Right lobe of liver (tissue), 6 donors: ENCODE measurements at places on chromosomes 2 and 18.

GRCh38 chr18:48657447-48658120 lies 118.8 kb downstream of the CTIF start:
- DNase-seq, result no peak
- H3K4me1 ChIP-seq, result peaks cover 6% of the 10 kb centered on the region
- no peak overlapping the region for H3K4me3 ChIP-seq
- H3K27me3 ChIP-seq, result no peaks in the 10 kb centered on the region
- H3K36me3 ChIP-seq, result no peaks in the 10 kb centered on the region

- no peak for DNase-seq
- H3K4me3 ChIP-seq, result no peak overlapping the region
- H3K4me1 ChIP-seq, result no peaks in the 10 kb centered on the region
- H3K36me3 ChIP-seq, result no peaks in the 10 kb centered on the region
- H3K27me3 ChIP-seq, result no peaks in the 10 kb centered on the region
- H3K27ac ChIP-seq, result no peak overlapping the region
Measured at GRCh38 chr2:233242231-233242927, 9.1 kb upstream of the ATG16L1 start.

DNA sequence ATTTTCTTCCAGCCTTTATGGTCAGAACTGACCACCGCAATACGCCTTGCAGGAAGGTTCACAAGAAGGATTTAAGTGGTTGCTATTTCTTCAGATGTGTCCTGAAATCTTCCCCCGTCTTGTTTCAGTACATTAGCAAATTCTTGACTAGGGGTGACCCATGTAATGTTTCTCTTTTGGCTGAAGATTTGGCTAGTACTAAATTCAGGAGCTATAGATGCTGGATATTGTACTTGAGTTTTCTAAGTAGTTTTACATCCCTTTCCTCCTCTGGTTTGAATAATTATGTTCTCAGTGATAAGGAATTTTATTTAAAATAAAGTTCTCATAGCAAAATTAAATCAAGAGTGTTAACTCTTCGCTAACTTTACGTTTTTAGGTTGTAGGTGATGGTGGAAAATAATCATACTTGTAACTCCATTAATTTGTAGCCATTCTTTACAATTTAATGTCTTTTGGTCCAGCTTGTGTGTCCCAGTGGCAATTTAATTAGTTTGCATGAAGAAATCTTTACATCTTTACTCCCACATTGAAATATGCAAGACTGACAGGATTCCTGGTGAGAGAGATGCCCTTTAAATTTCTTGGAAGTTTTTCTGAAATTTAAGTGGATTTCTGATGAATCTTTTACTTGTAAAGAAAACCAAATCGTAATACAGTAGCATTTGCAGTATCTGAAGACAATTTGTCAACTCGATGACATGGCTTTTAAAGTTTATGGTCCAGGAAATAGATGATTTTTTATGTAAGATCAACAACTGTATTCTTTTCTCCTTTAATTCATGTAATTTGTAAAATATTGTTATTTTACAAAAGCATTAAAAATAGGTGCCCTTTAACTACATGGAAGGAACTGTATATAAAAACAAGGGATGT lies 2.8 kb downstream of the PHLPP1 start:
- peak overlapping the region; percentile 65 for H3K4me3 ChIP-seq
- peaks cover 21% of the 10 kb centered on the region for H3K4me1 ChIP-seq
- no peak for DNase-seq
- H3K36me3 ChIP-seq, result no peaks in the 10 kb centered on the region

DNA sequence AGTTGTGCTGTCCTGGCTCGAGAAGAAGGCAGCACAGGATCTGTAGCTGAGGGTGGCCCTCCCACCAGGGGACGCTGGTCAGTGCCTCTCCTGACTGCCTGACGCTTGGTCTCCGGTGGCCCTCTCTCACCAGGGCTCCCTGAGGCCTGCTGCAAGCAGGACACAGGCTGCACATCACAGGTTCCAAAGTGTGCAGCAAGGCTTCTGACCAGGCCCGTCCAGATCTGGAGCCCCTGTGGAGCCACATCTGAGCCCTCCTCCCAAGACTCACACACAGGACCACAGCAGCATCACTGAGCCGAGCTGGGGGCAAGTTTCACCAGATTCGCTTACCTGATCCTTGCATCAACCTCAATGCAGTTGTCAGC lies 12.1 kb downstream of the AMER3 start:
- no peaks in the 10 kb centered on the region for H3K4me1 ChIP-seq
- no peak overlapping the region for H3K4me3 ChIP-seq
- no peaks in the 10 kb centered on the region for H3K27me3 ChIP-seq
- no peaks in the 10 kb centered on the region for H3K36me3 ChIP-seq
- H3K27ac ChIP-seq, result no peak overlapping the region
- no peak for DNase-seq

DNA sequence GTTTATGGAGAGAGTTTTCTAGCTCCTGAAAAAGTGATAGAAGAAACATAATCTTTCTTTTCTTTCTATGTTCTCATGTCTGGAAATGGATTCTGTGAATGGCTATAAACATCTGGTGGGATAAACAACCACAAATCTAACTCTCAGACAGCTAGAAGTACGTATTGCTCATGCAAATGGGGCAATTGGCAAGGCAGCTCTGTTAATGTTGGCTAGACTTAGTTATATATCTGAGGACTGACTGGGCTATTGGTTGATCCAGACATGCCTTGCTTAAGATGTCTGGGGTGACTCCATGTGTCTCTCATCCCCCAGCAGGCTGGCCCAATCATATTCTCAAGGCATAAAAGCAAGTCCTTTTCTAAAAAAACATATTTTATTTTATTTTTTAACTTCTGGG lies 939.2 kb upstream of the NRXN1 start:
- no peaks in the 10 kb centered on the region for H3K4me1 ChIP-seq
- H3K27me3 ChIP-seq, result no peaks in the 10 kb centered on the region
- H3K36me3 ChIP-seq, result no peaks in the 10 kb centered on the region
- no peak overlapping the region for H3K4me3 ChIP-seq
- no peak overlapping the region for H3K27ac ChIP-seq

DNA sequence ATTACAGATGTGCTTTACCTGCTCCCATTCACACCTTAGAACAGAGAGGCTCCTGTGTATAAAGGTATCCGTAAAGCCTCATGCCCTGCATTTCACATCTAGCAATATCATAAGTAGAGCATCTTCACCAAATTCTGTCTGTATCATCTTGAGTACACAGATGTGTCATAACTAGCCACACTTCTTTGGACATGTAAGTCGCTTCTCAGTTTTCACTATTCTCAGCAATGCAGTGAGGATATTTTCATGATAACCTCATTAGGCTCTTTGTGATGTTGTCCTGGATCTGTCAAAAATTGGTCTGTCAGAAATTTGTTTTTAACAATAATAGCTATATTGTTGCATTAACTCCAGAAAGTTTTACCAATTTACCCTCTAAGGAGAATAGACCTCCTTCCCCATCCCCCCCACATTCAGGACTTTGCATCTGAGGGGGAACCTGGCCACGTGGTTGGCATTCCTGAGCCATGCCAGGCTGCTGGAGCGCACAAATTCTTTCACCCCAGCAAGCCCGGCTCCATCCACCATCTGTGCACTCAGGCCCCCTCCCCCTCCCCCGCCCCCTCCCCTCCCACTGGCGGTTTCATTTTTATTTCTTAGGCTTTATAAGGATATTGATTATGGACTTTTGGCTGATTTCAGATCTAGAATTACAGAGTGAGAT lies 34.1 kb downstream of the AGAP1 start:
- no peak overlapping the region for H3K27ac ChIP-seq
- no peak overlapping the region for H3K4me3 ChIP-seq
- H3K36me3 ChIP-seq, result no peaks in the 10 kb centered on the region
- H3K27me3 ChIP-seq, result no peaks in the 10 kb centered on the region

GRCh38 chr2:219870041-219870440 lies 242.6 kb downstream of the SLC4A3 start:
- no peaks in the 10 kb centered on the region for H3K36me3 ChIP-seq
- no peak for DNase-seq
- no peak overlapping the region for H3K4me3 ChIP-seq
- H3K27me3 ChIP-seq, result no peaks in the 10 kb centered on the region
- no peaks in the 10 kb centered on the region for H3K4me1 ChIP-seq
- no peak overlapping the region for H3K27ac ChIP-seq

- H3K27ac ChIP-seq, result no peak overlapping the region
- H3K36me3 ChIP-seq, result no peaks in the 10 kb centered on the region
- no peak for DNase-seq
- H3K4me1 ChIP-seq, result no peaks in the 10 kb centered on the region
Measured at GRCh38 chr2:232516551-232516950, 3.6 kb upstream of the PRSS56 start.

DNA sequence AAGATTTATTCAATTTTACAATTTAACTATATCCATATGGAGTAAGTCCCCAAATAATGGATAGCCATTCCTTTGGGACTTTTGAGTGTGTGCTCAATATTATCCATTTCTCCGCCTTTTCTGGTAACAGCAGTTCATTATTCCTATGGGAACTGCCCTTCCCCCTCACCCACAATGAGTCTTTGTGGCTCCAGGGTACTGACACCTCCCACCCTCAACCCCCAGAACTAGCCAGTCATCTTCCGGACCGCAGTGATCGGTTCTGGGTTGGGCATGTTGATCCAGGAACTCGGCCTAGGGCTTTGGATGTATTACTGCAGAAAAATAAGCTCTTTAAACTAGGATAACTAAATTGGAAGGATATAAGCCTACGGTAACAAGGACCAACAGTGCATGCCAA lies 45.4 kb upstream of the CCDC150 start:
- DNase-seq, result no peak
- H3K27ac ChIP-seq, result no peak overlapping the region
- H3K4me3 ChIP-seq, result no peak overlapping the region
- no peaks in the 10 kb centered on the region for H3K36me3 ChIP-seq

- no peaks in the 10 kb centered on the region for H3K36me3 ChIP-seq
- H3K4me3 ChIP-seq, result no peak overlapping the region
- no peak overlapping the region for H3K27ac ChIP-seq
- H3K27me3 ChIP-seq, result no peaks in the 10 kb centered on the region
Measured at GRCh38 chr18:36389811-36390581, 92.5 kb downstream of the FHOD3 start.

DNA sequence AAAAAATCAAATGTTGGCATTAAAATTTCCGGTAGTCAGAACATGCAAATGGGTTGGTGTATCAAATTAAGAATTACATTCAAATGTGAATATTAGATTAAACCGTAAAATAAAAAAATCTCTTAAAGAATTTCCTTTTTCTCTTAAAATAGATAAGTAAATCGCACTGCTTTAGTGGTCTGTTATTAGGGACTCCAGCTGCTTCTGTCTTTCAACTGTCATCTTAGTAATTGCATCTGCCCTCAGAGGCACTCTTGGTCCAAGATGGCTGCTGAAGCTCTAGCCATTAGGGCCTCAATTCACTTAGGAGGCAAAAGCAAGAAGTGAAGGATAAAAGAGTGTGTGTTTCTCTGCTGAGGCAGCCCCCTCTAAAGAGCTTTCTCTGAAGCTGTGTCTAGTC lies 132.4 kb downstream of the MGAT5 start:
- no peaks in the 10 kb centered on the region for H3K4me1 ChIP-seq
- H3K27me3 ChIP-seq, result no peaks in the 10 kb centered on the region
- no peak for DNase-seq
- H3K4me3 ChIP-seq, result no peak overlapping the region
- H3K36me3 ChIP-seq, result no peaks in the 10 kb centered on the region

DNA sequence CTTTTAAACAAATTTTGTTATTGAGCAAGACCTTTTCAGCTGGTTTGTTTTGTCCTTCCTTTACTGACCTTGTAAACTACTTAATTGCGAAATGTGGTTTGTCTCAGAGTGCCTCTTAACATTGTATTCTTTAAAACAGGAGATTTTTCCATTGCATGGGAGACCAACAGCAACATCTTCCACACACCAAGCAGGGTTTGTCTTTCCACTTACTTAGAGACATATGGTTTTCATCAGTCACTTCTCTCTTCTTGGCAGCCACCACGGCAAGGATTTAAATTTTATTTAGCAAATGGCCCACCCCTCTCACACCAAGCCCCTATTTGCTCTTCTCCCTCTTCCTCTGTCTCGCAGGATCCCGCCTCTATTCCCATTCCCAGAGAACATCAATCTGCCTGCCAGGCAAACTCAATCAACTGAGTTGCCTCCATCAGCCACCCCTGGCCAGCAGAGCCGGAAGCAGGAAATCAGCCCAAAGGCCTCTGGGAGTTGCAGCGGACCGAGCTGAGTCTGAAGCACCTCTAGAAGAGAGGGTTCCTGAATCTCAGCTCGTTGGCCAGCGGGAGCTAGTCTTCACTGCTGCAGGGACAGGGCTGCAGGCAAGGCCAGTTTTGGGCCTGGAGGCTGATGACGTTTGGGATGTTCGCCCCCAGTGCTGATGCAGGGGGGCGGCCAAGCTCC lies 11.3 kb upstream of the CIB4 start:
- no peak for DNase-seq
- no peaks in the 10 kb centered on the region for H3K27me3 ChIP-seq
- no peaks in the 10 kb centered on the region for H3K4me1 ChIP-seq

GRCh38 chr2:3222636-3223035 lies 155.0 kb downstream of the EIPR1 start:
- H3K27me3 ChIP-seq, result no peaks in the 10 kb centered on the region
- no peaks in the 10 kb centered on the region for H3K36me3 ChIP-seq
- DNase-seq, result peak; percentile 4
- H3K4me1 ChIP-seq, result no peaks in the 10 kb centered on the region
- no peak overlapping the region for H3K27ac ChIP-seq

GRCh38 chr2:106339609-106340008 lies 128.6 kb downstream of the RGPD3 start:
- H3K27ac ChIP-seq, result no peak overlapping the region
- H3K27me3 ChIP-seq, result no peaks in the 10 kb centered on the region
- no peak for DNase-seq
- H3K36me3 ChIP-seq, result no peaks in the 10 kb centered on the region

GRCh38 chr2:177326005-177326404 lies 61.5 kb upstream of the NFE2L2 start:
- no peak for DNase-seq
- no peaks in the 10 kb centered on the region for H3K36me3 ChIP-seq
- H3K27me3 ChIP-seq, result no peaks in the 10 kb centered on the region
- peaks cover 56% of the 10 kb centered on the region for H3K4me1 ChIP-seq
- H3K27ac ChIP-seq, result peak overlapping the region; percentile 60

DNA sequence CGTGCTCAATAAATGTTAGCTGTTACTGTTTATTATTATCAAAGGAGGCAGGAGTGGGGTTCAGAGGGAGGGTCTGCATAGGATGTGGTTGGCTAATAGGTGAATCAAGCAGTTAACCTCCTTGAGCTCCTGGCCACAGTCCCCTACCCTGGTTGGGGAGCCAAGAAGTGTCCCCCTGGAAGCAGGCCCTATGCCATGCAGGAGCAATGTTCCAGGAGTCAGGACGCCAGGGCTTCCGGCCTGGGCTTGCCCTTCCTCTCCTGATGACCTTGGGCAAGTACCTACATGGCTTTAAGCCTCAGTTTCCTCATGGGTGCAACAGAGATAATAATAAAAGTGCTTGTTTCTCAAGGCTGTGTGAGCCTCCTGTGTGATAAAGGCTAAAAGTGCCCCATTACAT lies 84.9 kb downstream of the DYSF start:
- no peak overlapping the region for H3K27ac ChIP-seq
- H3K4me3 ChIP-seq, result no peak overlapping the region
- H3K36me3 ChIP-seq, result no peaks in the 10 kb centered on the region
- H3K4me1 ChIP-seq, result no peaks in the 10 kb centered on the region
- DNase-seq, result no peak

DNA sequence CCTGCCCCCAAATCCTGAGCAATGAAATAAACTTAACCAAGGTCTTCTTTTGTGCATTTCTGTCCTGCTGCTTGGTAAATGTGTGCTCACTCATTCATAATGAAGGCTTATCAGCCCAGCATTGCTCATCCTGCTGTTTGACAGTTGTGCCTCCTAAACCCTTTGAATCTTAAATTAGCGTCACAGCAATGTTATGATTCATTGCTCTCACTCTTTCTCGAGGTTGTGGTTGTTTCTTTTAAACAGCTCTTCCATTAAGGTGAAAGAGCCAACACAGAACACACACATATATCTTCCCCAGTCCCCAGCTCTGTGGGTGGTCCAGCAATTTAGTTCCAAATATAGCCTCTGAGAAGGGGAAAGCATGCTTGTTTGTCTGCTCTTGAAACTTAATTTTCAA lies 84.0 kb downstream of the EVA1A start:
- peaks cover 10% of the 10 kb centered on the region for H3K4me1 ChIP-seq
- no peaks in the 10 kb centered on the region for H3K36me3 ChIP-seq
- no peak overlapping the region for H3K4me3 ChIP-seq
